ENCODE measurements at places on chromosomes 5 and 9.

DNA sequence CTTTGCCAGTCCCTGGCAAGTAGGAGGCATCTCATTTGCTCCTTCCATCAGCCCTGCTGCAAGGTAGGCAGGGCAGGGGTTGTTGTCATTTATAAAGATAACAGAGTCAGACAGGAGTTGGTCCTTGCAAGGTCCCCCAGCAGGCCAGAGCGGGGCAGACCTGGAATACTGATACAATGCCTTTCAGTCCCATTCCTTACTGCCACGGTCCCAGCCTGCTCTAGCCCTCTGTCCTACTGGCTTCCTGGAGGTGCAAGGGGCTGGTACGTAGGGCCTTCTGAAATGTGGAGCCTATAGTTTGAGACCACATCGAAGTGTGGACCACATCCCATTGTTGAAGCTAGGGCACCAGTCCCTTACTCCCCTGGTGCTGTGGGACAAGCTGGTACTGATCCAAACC lies 42.8 kb upstream of the PITX1 start:
- no peak for DNase-seq

GRCh38 chr9:5326187-5326586 lies 13.5 kb downstream of the RLN1 start:
- DNase-seq, result no peak

- DNase-seq, result no peak
These were observed 470 bp upstream of the SLC22A5 start for GRCh38 chr5:132369007-132369473.

- no peak for DNase-seq
These were observed 161.7 kb downstream of the OXCT1 start for GRCh38 chr5:41708604-41708940.

DNA sequence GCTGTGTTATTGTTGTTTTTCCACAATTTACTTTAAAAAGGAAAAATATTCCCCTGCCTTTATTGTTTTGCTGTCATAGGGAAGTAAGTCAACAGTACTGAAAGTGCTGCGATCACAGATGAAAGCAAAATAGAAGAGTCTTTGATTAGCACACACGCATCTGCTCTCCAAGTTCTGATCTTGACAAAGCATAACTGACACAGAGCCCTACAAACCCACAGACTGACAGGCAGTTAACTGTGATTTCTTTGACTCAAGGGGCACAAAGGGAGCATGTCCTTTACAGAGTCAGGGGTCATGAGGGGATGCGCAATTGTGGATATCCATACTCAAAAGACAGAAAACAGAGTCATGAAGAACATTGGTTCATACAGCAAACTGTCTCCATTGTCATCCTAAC lies 123.7 kb downstream of the SNCAIP start:
- no peak for DNase-seq

GRCh38 chr5:134550271-134551214 lies 25.1 kb downstream of the JADE2 start:
- no peak for DNase-seq

- DNase-seq, result no peak
These were observed 15.2 kb downstream of the NACC2 start for GRCh38 chr9:136079916-136080246.

DNA sequence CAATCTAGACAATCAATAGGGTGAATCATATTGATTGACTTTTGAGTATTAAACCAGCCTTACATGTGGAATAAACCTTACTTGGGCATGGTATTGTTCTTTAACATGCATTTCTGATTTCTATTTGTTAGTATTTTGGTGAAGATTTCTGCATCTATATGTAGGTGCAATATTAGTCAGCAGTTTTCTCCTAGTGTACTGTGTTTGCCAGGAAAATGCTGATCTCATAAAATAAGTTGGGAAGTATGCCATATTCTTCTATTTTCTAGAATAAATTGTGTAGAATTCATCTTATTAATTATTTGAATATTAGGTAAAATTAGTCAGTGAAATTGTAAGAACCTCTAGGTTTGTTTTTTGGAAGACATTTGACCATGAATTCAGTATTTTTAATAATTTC lies 38.4 kb downstream of the ANXA2R start:
- no peak for DNase-seq

GRCh38 chr9:37100741-37101140 lies 19.6 kb upstream of the ZCCHC7 start:
- no peak for DNase-seq

- no peak for DNase-seq
These were observed 12.3 kb upstream of the URM1 start for GRCh38 chr9:128358861-128359260.

DNA sequence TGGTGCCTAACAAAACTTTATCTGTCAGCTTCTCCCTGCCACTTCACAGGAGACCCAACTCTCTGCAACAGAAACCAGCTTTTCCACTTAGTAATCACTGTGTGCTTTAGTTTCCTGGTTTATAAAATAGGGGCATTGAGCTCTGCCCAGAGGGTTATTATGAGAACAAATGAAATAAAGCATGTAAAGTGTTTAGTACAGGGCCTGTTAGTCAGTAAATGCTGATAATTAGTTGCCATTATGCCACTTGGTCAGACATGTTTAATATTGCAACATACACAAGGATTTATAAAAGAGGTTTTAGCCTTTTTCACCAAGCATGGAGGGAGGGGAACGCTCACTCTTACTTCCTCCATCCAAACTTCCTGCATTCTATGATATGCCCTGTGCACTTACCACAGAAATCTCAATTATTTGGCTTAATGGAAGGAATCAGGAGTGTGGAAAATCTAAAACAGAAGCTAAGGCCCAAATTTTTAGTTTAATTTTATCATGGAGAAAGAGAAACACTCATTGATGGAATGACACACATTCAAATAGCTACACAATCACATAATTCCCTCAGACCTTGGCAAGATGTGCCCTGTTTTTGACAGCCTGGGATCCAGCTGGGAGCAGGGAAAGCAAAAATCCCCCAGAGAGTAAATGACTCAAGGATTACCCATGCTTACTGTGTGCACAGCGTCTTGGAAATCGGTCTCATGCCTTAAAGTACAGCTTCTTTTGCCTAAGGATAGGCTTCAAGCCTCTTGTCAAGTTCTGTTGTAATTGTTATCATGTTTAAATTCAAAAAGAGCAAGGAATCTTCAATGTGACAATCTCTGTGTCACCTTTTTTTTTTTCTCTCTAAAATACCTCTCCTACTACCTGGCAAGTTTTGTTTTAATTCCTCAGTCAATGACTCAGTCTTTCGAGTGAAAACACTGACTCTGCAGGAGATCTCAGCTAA lies 34.0 kb downstream of the ZNF474 start:
- DNase-seq, result no peak

DNA sequence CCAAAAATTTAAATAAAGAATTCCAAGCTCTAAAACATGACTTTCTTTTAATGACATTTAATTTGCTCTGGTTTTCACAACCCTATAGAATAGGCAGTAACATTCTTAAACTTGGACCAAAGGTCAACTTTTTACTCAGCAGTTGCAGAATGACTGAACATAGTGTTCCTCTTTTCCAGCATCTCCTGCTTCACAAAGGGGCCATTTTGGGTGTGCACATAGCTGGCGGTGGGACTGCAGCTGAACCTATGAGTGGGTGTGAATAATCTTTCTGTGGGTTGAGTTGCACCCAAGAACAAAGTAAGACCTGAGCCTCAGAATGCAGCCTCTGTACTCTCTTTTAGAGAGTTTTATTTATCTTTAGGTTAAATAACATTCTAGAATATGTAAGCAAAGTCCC lies 96.9 kb upstream of the HAPLN1 start:
- DNase-seq, result no peak

DNA sequence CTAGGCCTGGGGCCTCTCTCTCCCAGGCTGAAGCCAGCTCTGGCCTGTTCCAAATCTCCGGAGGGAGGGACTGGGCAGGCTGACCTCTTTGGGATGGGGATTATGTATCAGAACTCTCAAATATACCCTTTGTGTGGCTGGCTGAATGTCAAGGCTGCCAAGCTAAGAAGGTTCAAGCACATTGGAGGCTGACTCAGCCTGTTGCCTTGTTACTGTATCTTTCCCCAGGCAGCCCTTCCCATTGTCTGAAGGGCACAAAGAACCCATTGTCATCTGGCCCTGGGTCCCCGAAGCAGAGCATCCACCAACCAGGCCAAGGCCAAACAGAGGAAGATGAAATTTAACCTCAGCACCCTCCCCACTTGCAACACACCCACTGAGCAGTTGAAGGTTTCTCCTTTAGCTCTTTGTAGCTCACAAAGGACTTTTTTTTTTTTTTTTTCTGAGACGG lies 7.3 kb upstream of the SPARC start:
- DNase-seq, result no peak

DNA sequence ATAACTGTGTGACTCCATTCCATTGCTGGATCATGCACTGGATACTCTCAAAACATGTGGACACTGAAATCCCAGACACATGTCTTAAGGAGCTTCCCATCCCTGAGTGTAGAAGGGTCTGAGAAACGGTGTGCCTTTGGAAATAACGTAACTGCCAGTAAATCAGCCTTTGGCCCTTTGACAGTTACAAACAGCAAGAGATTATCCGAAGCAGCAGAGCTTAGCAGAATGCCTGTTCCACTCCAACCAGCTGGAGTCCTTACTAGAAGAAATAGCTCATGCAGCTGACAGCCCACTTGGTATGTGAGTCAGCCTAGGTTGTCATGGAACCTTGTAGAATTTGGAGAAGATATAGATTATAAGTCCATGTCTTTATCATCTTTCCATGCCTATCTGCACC lies 7.0 kb downstream of the TMEM252 start:
- no peak for DNase-seq

- no peak for DNase-seq
These were observed 207.4 kb downstream of the AGTPBP1 start for GRCh38 chr9:85534340-85534739.

- DNase-seq, result no peak
These were observed 26.3 kb downstream of the SPZ1 start for GRCh38 chr5:80346055-80346454.

DNA sequence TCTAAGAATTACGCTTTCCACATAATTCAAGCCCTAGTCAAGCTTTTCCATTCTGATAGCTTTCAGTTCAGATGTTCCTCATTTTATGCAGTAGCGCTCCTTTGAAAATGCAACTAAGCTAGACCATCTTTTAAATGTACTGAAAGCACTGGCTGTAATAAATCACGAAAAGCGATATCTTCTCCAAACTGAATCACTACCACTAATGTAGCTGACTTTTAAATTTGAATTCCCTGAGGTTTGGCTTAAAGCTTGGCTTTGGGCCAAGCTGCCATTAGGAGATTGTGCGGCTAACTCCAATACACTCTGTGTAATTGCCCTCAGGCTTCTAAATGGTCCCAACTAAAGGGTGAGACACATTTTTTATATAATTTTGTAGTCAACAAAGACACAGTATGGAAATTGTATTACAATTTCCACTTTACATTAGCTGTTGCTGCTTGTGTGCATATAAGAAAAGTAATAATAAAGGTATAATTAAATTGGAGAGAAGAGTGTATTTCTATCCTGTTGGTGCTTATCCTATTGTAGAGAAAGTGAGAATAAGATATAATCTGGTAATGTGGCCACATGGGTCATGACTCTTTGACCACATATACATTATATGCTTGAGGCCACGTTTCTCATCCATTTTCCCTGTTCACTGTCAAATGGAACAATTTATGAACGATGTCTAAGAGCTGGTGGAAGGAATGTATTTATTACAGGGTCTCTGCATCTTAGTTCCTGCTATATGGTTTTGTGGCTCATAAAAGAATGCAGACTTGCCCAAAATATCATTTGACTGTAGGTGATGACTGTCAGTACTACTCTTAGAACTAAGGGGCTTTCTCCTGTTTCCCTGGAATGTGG lies 118.7 kb upstream of the TAF11L2 start:
- DNase-seq, result peak; percentile 53

- peak; percentile 75 for DNase-seq
These were observed 107.0 kb downstream of the ZNF354C start for GRCh38 chr5:179166886-179167841.

DNA sequence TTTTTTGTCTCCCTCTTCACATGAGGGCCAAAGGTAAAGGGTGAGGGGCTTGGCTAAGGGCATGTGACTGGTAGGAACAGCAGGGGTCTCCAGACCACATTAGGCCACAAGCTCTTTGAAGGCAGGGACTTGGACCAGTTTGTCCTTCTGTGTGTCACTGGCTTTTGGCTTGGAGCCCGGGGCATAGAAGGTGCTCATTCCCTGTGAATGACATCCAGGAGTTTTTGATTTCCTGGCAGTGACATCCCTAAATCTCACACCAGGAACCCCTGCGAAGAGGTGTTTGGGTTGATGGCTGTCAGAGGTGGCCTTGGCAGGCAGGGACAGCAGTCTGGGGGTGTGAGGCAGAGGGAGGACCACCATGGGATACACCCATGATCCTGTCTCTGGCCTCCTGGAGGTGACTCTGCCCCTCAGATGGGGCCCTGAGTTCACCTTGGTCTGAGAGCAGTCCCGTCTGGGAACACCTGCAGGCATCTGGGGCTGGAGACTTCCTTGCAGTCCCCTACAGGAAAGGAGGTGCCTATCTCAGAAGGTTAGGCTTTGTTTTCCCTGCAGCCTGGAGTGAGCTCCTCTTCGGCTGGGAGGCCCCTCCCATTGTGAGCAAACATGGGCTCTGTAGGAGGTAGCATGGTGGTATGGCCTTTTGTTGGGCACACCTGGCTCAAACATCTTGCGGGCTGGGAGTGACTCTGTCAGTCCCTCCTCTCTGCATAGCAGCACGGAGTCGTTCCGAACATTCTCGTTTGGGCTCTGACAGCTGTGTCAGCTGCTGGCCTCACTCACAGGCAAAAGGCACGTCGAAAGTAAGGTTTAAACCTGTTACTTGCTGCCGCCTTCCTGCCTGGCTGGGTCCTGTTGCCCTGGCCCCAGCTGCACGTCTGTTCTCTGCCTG lies 38.6 kb upstream of the PITX1 start:
- DNase-seq, result no peak

DNA sequence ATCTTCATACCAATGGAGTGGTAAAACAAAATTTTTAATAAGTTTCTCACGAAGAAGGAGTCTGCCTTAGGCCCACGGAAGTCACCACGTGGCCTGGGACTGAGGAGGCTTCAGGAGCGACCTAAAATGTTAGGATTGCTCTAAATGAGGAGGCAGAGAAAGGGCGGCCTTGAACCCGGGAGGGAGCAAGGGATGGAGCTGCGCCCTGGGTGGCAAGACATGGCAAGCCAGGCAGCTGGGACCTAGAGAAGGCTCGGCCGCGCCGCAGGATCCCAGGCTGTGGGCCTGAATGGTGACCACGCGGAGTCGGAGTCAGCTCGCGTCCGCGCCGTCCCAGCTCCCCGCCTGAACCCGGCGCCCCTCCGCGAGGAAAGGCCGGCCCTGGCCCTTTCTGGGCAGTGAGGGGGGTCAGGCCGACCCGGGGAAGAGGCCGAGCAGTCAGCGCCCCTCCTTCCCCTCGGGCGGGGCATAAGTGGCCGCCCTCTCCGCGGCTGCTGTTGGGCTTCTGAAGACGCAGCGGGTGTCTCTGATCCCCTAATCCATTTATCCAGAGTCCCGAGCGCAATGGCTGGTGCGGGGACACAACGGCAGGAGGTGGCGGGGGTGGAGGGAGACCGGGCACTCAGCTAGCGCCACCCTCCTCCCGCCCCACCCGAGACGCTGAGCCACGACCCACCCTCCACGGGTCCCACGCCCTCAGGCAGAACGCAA lies 10.6 kb downstream of the IRX1 start:
- DNase-seq, result peak; percentile 60

GRCh38 chr9:88189371-88189770 lies 51.1 kb upstream of the SPATA31C2 start:
- no peak for DNase-seq
